ENCODE measurements at places on chromosomes 5 and 9.

GRCh38 chr5:173324115-173325001, 3.9 kb downstream of the STC2 start:
- DNase-seq = no peak

DNA sequence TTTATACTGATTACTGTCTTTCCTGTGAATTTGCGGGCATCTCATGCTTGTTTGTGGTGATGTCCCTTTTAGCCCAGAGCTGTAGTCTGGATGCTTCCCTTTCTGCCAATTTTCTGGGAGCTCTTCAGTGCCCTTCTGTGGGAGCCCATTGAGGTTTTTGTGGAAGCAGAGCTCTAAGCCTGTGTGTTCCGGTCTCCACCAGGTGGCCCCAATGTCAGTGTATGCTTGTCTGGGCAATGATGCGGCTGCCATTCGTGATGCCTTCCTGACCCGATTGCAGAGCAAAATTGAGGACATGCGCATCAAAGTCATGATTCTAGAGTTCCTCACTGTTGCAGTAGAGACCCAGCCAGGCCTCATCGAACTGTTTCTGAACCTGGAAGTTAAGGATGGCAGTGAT, 35.1 kb downstream of the SH3GLB2 start:
- peak; percentile 7 for DNase-seq

GRCh38 chr5:60821488-60822284, 22.4 kb downstream of the ELOVL7 start:
- DNase-seq = no peak

DNA sequence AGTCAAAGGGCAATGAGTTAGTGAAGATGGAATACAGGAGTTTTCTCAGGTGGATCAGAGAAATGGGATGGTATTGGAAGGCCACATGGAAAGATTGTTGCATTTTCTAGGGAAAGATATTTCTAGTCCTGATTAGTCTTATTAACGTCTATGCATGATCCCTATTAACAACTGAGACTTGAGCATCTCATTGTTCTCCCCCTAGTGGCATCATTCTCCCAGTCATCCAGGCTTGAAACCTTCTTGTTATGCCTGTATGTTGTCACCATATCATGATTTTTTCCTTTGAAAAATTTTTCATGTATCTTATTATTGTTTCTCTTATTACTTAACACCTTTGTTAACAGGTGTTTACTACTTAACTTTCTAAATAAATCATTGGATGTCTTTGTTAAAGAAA, 34.4 kb downstream of the KIF2A start:
- DNase-seq = peak; percentile 38

GRCh38 chr9:13832446-13832845, 481.5 kb downstream of the NFIB start:
- no peak for DNase-seq

GRCh38 chr9:70259512-70259802, 679 bp downstream of the SMC5 start:
- DNase-seq = no peak

DNA sequence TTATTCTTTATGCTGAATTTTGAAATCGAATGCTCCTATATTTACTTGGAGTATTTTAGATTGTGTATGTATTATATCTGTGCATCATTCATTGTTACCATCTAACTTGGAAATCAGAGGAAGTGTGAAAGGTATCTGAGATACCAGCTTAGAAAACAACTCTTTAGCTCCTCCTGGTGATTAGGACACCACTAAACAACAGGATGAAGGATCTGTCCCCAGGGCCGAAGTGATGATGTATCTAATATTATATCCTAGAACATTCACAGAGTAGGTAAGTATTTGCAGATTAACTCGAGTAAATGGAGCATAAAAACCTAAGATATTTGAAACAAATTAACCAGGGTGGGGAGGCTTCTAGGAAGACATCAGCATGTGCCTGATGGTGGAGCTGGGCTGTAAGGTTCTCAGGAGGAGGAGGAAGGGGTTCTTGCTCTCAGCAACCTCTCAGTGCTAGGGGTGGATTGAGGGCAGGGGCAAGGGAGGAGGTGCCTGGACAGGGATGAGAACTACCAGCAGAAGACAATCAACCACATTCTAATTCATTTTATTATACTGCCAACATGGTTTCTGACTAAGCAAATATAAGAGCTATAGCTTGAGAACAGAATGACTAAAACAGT, 2.6 kb upstream of the NFIL3 start:
- peak; percentile 64 for DNase-seq

DNA sequence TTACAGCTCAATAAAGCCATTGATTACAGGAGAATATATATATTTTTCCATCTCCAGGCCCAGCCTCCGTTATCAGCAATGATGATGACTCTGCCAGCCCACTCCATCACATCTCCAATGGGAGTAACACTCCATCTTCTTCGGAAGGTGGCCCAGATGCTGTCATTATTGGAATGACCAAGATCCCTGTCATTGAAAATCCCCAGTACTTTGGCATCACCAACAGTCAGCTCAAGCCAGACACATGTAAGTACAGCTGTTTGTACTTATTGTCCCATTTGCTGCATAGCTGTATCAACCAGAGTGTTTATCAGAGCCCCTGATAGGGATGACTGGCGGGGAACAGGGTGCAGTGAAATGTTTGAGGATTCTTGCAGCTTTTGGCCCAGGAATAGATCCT, 197.7 kb downstream of the NTRK2 start:
- DNase-seq = no peak

- DNase-seq = no peak
Observed at GRCh38 chr5:136028090-136028489, 698 bp upstream of the TGFBI start.

DNA sequence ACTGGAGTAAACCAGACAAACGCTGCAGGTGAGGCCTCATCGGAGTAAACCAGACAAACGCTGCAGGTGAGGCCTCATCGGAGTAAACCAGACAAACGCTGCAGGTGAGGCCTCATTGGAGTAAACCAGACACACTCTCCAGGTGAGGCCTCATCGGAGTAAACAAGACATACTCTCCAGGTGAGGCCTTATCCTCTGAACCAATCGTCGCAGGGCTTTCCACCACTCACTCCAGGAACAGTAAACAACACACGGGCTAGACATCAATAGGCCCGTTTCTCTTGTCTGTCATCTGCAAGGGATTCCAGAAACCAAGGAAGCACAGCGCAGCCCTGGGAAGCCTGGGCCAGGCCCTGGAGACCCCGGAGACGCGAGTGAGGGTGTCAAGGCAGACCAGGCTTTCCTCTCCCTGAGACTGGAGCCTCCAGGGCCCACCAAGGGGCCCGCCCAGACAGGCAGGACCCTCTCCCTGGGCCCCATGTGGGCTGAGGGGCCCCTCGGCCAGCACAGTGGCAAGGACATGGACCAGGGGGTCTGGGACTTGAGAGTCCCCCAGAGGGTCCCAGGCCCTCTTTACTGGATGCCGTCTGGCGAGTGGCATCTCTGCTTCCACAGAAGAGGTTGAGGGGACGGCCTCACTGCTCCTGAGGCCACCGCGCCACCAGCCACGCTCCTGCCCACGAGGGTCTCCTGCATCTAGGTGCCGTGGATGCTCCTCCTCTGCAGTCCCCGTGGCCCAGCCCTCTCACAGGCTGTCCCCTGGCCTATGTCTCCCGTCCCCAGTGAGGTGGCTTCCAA, 26.4 kb upstream of the NSMF start:
- no peak for DNase-seq

- DNase-seq = peak; percentile 58
Observed at GRCh38 chr9:131402073-131402472, 8.2 kb downstream of the PRRC2B start.

- no peak for DNase-seq
Observed at GRCh38 chr9:37836386-37836785, 35.8 kb downstream of the DCAF10 start.

DNA sequence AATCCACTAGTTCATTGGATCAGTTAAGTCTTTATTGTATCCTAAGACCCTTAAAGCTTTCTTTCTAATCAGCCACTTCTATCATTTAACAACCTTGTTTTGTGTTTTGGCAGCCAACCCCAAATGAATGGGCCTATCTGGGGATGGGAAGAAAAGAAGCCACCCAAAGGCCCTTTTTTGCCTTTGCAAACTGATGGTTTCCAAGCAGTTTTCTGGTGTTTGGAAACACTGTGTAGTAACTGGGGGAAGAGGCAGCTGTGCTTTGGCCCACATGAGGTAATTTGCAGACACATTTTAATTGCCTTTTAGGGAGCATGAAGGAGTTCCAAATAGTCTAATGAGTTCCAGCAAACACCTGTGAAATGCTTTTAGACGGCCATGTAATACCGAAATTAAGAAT, 1751.3 kb upstream of the WWC1 start:
- DNase-seq = no peak

DNA sequence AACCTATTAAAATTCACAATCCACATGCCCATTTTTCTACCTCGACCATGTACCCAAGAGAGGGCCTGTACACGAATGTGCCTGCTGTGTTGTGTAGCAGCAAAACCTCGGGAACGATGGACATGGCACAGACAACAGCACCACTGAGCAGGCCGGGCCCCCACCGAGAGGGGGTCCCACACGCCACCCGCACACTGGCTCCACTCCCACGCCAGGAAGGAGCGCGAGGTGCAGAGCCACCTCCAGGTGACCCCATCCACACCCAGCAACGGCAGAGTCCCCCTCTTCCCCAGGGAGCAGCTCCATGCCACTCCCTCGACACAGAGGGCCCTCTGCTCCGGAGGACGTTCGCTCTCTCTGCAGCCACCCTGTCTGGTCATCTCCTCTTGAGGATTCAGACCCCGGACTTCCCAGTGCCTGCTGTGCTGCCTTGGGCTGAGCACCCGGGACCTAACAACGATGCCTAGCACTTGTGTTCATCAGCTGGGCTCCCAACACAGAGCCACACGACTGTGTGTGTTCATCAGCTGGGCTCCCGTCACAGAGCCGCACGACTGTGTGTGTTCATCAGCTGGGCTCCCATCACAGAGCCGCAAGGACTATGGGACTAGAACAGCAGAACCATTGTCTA, 25.3 kb upstream of the ADAMTS2 start:
- DNase-seq = no peak

DNA sequence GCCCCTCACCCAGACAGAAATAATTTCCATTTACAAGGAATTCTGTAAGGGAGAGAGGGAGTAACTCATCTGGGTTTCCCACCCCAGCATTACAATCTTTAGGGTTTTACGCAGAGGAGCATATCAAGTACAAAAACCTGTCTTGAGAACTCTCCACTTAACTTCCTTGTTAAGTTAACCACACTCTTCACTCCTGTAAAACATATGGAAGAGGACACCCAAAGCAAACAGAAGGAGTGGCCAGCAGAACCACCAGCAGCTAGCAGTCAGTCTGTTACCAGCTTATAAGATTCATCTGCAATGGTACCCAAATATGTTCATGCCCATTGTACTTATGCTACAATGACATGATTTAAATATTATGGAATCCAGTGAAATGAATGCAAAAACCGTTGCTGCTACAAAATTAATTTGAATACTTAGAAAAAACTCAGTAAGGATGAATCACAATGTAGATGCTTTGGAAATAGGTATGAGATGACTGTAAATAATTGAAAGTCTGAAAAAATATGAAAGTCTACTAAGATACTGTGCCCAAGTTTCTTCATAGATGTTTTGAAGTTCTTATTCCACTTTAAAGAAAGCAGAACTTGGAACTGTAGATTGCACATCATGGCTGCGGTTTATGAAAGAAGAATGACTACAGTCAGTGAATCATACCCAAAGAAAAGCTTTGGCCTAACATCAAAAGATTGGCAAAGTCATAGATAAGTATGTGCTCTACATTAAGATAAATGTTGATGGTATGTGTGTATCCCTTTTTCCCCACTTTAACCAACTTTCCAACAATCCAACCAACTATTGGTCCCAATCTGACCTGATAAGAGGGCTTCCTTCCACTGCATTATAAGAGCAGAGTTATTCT, 233.6 kb downstream of the ACTL7B start:
- DNase-seq = no peak

- DNase-seq = no peak
Observed at GRCh38 chr9:91664663-91665062, 241.0 kb upstream of the NFIL3 start.

GRCh38 chr5:132787076-132787475, 10.0 kb upstream of the SEPTIN8 start:
- DNase-seq = no peak

DNA sequence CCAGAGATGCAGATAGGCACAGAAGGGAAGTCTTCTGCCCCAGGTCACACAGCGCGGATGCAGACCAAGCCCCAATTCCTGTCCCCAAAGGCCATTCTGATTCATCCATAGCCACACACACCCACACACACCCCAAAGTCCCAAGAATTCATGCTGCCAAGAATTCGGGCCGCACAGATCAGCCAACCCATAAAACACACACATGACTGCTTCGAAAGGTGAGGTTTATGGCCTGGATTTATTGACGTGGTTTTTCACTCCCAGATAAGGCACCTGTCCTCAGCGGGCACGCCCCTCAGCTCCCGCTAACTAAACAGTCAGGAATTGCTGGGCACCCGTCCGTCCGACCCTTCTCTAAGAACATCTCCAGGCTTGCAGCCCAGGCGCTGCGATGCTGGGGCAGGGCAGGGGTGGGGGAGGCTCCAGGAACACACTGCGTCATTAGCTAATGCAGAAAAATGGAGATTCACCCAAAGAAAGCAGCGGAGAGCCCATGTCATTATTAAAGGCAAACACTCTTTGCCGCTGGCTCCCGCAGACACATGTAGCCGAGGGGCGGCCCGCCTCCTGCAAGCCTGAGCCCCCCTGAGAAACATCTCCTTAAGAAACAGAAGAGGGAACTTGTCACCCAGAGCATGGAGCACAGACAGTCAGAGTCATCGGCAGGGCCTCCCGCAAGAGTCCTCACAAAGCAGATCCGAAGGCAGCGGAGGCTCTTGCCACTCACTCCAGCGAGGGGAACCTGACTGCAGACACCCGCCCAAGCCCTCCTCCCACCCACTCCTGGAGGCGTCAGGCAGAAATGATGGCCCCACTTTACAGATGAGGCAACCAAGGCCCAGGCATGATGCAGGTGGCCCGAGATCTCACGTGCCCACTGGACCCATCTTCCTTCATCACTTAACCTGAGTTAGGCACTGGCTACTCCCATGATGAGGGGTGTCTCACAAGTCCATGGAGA, 19.9 kb downstream of the VAV2 start:
- no peak for DNase-seq
